ENCODE measurements at places on chromosomes 1 and 21.

- DNase-seq: no peak
Observed at GRCh38 chr1:155514582-155515187, 47.9 kb downstream of the ASH1L start.

DNA sequence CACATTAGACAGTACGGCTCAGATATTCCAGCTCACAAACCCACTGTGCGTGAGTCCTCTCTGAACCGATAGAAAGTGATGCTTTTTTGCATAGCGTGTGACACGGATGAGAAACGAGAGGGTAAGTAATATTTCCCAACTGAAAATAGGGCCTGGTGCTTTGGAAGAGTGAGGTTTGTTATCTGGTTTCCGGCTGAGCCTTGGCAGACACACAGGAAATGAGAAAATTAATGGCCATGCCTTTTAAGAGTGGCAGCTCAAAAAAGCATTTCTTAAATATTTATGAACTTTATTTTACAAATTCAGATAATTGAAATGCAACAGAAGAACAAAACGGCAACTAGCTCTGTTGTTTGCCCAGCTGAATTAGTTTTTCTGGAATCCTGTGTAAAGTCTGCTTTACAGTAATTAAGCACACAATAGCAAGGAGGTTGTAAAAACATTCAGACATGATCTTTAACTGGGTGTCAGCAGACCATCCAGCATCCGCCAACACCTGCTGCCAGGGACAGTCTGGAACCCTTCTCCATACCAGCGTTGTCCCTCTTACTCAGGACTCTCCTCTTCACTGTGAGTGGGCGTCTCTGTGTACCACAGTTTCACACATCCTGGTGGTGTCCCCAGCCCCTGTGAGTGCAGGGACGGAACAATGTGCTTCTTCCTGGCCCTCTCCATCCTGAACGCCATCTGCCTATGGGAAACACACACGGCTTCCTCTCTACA lies 155.4 kb downstream of the PGBD5 start:
- DNase-seq: no peak

- no peak for DNase-seq
Observed at GRCh38 chr21:42609811-42610210, 43.6 kb upstream of the PDE9A start.

DNA sequence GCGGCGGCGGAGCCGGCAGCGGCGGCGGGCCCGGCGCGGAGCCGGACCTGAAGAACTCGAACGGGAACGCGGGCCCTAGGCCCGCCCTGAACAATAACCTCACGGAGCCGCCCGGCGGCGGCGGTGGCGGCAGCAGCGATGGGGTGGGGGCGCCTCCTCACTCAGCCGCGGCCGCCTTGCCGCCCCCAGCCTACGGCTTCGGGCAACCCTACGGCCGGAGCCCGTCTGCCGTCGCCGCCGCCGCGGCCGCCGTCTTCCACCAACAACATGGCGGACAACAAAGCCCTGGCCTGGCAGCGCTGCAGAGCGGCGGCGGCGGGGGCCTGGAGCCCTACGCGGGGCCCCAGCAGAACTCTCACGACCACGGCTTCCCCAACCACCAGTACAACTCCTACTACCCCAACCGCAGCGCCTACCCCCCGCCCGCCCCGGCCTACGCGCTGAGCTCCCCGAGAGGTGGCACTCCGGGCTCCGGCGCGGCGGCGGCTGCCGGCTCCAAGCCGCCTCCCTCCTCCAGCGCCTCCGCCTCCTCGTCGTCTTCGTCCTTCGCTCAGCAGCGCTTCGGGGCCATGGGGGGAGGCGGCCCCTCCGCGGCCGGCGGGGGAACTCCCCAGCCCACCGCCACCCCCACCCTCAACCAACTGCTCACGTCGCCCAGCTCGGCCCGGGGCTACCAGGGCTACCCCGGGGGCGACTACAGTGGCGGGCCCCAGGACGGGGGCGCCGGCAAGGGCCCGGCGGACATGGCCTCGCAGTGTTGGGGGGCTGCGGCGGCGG lies 1.0 kb downstream of the ARID1A start:
- no peak for DNase-seq

DNA sequence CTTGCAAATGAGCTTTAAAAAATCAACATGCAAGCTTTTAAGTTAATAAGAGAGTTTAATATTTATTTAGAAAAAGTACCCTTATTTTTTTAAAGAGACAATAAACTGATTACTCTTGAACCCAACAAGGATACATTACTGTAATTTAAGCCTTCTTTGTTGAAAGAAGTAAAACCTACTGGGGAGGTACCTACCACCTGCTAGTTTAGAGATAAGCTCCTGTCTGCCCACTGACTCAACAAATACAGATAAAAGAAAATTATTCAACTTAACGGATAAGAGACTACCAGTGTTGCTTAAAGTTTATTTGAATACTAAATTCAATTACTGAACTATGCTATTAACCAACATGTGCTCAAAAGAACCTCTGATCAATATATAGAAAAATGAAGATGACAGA lies 23.1 kb downstream of the USP24 start:
- DNase-seq: no peak

GRCh38 chr1:62142496-62142895 lies 52.2 kb upstream of the L1TD1 start:
- no peak for DNase-seq

Data from HS-5 (cell line).